ENCODE measurements at places on chromosomes 12 and 14.
A peak's percentile ranks its signal among the peaks of the same experiment; 100 is the strongest.

GRCh38 chr14:104214431-104215218 lies 76.2 kb downstream of the KIF26A start:
- no peak for DNase-seq

GRCh38 chr14:88613552-88614010 lies 50.7 kb downstream of the ZC3H14 start:
- no peak for DNase-seq

DNA sequence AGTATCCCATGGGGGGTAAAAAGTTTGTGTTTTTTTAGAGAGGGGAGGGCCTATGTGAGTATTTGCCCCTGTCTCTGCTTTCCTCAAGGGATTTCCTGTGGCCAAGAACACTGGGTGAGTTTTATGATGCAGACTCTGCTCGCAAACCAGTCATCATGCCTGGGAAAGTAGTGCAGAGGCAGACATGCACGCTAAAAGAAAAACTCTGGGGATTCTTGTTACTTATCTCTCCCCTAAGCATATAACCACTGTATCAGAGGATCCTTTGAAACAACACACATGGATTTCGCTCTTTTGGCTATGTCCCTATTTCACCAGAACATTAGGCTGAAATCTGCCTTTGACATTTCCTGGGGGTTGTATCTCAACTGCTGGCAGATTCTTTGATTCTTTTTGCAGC lies 1845.8 kb upstream of the SEL1L start:
- DNase-seq = no peak

DNA sequence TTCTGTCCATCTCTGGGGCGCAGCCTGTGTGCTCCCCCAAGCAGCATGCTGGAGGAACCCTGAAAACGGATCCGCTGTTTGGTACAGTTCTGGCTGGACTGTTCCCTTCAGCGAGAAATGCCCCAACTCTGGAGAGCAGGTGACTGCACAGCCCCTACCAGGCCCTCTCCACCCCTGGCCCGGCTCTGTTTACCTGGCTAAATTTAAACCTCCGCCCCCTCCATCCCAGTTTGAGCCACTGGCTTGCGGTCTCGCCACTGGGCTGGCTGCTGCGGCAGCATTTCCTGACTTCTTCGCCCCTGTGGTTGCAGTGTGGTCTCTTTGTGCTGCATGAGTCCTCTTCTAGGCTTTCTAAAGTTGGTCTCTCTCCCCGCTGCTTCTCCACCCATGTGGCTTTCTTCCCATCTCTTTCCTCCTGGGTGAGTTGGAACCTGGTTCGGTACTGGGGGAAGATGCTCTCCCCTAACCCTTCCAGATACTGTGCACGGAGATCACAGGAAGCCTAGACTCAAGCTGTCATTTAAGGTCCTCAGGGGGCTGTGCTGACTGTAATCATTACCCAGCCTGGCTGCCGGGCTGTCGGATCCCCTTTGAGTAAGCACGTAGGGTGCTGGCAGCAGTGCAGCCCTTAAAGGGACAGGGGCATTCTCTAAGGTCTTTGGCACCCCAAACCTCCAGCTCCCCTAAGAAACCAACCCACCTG lies 60.6 kb downstream of the FBXL14 start:
- DNase-seq = no peak

DNA sequence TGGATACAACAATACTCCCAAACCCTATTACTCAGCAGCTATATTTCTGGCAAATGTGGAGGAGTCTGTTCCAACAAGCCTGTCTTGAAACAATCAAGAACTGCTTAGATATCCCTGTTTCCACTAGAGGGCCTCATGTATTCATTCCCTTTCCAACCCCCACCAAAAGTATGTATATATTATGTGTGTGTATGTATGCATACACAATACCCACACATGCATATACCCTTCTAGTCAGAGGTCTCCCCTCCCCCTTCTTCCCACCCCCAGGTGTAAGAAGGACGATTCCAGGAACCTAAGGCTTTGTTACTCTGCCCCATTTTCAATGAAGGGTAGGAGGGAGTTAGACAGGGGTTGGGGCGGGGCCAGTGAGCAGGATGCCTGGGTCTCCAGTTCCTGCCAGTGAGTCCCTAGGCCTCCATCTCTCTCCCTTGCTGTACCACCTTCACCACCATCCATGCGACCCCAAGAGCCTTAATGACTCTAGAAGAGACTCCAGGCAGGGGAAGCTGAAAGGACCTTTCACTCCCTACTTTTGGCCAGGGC lies at the start of gene DGKA:
Gene DGKA, plus strand, starts transcription at position 392 of the 546 bp plus-strand sequence. CDS start 5,342 bp downstream, outside the sequence.
- DNase-seq = no peak

GRCh38 chr14:23055621-23056144 lies 1.6 kb downstream of the CDH24 start:
- DNase-seq = no peak

- DNase-seq = no peak
These were observed 163.3 kb downstream of the APAF1 start for GRCh38 chr12:98808243-98808875.

- DNase-seq = no peak
These were observed 223.9 kb downstream of the MED13L start for GRCh38 chr12:116053479-116054200.

- no peak for DNase-seq
These were observed 6.1 kb upstream of the IFI27L2 start for GRCh38 chr14:94135476-94135875.

GRCh38 chr14:35607380-35607779 lies 73.4 kb downstream of the INSM2 start:
- DNase-seq = no peak

GRCh38 chr12:65741656-65742017 lies 82.6 kb upstream of the HMGA2 start:
- DNase-seq = no peak

- no peak for DNase-seq
These were observed 9.7 kb downstream of the TDG start for GRCh38 chr12:103975368-103975767.

DNA sequence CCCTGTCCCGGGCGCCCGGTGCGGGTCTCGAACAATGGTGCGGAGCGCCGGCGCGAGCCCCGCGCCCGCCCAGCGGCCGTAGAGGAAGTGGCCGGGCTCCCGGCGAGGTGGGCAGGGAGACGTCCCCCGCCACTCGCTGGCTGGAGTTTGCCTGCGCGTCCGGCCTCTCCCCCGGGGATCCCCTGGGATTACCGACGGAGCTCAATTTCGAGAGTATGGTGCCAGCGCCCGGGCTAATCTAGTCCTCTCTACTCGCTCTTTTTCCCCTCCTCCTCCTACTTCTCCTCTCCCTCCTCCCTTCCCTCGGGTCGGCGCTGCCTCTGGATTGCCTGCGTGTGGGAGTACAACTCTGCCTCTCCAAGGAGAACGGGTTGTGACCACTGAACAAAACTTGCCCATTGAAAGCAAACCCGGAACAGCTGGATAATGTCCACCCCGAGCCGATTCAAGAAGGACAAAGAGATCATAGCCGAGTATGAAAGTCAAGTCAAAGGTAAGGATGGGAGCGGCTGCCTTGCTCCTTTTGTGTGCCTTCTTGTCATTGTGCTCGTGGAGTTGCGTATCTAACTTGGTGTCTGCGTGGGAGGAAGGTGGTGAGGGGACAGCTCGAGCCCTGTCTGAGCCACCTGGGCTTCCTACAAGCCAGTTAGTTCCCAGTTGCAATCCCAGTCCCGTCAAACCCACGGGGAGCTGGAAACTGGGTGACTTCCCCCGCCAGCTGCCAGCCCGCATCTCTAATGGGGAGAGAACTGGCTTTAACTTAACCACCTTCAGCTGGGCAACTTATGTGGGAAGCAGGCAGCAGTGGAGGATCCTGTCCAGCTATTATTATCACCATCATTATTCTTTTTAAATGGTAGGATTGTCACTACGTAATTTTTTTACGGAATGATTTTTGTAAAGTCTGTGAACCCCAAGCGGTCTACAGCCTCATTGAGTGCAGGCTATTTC lies at the start of gene SRGAP1:
Gene SRGAP1, plus strand, starts transcription at position 310 of the 951 bp plus-strand sequence. Its CDS starts 117 bp downstream, at position 427.
- peak; percentile 48 for DNase-seq

GRCh38 chr12:97118796-97119375 lies 211.8 kb downstream of the NEDD1 start:
- no peak for DNase-seq

DNA sequence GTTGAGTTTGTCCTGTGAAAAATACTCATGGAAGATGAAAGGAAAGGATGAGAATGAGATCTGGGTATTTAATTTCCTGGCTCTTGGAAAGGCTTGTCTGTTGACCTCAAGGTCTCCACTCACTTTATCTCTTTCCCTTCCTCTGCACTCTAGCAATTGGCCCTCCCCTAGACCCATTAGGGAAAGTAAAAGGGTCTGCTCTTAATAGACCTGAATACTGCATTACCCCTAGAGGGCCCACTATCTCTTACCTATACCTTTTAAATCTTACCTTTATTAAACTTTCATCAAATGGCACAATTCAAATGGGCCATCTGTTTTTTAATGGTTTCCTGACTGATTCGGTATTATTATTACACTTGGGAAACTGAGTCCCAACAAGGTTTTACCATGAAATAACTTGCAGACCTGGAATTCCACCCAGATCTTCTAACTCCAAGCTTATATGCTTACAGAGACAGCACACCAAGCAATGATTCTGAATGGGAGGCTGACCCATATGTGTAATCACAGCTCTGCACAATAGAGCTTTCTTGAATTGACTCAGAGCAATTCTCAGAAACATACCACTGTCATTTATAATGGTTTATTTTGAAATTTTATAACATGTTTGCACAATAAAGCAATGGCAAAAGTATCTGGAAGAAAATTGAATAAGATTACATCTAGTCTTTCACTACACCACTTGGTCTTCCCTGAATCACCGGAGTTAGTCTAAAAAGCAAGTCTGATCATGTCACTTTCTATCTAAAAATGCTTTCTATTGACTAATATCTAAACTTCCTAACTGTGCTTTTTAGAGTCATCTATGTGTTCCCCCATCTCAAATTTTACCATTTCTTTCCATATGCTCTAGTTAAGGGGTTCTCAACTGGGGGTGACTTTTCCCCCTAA lies 618.5 kb downstream of the NRXN3 start:
- DNase-seq = no peak

GRCh38 chr12:108570743-108571608 lies 8.6 kb downstream of the ISCU start:
- no peak for DNase-seq
